Stimulated activated CD8-positive, alpha-beta memory T cell treated with anti-CD3 and anti-CD28 coated beads, Interleukin-2, amount 100 ng/mL, for 1 hour (primary cell): ENCODE measurements at places on chromosomes 6 and 20.

DNA sequence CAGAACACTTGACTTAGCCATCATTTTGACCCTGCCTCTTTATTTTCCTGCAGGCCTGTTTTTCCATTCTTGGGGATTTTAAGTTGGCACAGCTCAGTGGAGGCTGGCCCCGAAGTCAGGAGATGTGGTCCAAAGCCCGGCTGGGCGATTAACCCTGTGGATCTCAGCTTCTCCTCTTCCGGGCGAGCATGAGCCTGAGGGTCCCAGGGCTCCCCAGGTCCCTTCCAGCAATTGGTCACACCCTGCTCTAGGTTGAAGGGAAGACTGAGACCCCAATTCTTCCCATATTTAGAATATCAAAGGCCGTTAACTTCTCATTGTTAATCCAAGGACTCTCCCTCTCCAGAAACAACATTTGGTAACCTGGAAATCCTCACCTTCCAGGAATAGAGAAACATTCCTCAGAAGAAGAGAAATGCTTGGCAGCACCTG lies 2.3 kb downstream of the THBS2 start:
- DNase-seq: no peak

GRCh38 chr6:43778131-43778855 lies 8.3 kb downstream of the VEGFA start:
- no peak for DNase-seq

DNA sequence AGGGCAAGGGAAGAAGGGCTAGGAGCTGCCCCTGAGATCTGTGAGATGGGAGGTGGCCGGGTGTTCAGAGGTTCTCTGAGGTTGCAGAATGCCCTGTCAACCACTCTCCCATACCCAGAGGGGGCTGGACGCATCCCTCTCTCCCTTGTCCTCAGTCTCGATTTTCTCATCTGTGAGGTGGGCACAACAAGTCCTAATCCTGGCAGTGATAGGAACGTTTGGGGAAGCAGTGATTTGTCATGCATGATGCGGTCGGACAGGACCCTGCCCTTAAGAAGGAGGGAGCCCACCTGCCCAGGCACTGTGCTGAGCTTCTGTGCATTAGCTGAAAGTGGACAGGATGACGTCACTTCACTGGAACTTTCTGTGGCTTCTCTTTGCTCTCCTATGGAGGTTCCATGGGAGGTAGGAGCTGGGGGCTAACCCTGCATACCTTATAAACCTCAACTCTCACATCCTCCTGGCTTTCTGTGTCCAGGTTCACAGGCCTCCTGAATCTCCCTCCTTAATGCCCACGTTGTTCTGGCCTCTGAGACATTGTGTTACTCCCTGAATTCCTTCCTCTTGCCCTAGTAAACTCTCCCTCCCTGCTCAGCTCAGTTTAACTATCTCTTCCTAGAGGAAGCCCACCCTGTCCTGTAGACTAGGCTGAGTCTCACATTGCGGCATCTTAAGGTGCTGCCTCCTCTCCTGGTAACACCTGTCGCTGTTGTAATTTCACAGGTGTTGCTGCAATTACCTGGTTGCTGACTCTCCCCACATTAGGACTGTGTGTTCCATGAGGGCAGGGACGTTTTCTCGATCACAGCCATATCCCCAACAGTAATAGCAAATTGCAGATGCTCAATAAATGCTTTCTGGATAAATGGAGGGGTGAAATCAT lies 30.1 kb upstream of the CSNK2A1 start:
- DNase-seq: no peak

DNA sequence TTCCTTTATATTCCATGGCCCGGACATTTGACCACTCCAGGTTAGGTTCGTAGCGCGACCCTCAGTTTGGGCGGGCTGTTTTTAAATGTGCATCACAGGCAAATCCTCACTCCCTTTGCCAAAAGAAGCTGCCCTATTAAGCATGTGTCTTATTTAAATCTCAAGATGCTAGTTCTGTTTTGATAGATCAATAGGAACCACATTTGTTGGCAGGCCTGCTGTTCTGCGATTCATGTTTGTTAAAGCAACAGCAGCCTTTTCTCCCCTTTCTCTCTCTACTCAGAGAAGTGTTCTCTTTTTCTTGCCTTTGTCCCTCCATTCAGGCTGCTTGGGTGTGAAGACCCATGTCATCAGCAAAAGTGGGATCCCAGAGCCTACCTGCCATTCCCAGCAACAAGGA lies 212.0 kb upstream of the SSTR4 start:
- DNase-seq: no peak

DNA sequence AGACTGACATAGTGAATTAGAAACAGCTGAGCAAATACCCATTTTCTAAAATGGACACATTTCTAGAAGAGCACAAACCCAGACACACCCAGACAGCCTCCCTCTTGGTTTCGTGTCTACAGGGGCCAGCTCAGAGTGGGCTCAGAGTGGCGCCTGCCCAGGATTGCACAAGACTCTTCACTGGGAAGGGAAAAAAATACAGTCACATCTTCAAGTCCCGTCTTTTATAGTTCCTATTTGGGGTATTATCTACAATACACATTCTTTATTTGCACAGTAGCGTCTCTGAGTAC lies 246.1 kb upstream of the AFDN start:
- no peak for DNase-seq

- no peak for DNase-seq
These were observed 10.4 kb downstream of the MRPL14 start for GRCh38 chr6:44116641-44117382.

DNA sequence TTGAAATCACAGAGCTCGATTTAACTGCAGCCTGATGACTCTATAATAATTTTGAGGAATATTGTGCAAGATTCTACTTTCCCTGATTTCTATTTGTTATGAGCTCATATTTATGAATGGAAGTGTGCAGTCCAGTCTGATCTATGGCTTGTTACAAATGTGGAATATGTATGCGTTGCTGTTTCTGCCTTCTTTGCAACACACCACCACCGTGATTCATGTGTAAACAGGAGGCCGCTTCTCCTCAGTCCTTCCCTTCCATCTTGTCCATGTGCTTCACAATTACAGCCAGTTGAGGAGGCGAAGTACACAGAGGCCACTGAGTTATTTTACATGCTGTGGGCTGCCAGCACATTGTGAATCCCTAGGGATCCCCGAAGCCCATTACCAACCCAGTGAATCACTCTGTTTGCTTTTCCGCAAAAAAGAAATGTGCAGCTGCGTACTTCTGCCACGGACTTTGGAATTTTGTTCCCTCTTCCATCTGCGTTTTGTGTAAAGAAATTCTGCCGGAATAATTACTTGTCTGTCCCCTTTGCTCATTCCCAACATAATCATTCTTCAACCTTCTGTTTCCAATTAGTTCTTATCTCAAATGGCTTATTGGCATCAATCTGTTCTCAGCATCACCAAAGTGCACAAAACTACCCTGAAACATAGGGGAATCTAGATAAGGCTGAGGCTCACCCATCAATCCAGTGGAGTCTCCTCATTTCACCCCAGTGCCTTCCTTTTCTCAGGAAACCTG lies 551.6 kb upstream of the CITED2 start:
- DNase-seq: no peak

DNA sequence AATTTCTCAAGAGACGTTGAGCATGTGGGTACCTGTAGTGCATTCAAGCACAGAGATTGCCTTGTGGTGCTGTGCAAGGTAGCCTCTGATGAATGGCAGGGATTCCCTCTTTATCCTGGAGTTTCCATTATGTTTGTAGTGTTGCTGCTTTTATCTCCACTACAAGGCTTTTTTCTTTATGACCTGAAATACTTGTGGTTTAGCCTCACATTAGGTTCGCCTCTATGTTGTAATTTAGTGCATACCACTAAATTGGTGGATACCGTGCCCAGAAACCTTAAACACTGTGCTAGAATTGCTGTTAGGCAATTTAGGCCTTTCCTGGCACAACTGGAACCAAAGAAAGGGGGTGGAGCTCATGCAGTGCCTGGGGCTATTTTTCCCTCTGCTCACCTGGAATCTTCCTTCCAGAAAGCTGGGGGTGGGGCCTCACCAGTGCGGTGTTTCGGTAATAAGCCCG lies 76.8 kb downstream of the NCOA7 start:
- no peak for DNase-seq

GRCh38 chr6:31272836-31273626 lies 1.1 kb upstream of the HLA-C start:
- no peak for DNase-seq

GRCh38 chr20:48718786-48719578 lies 108.8 kb downstream of the PREX1 start:
- peak; percentile 28 for DNase-seq

DNA sequence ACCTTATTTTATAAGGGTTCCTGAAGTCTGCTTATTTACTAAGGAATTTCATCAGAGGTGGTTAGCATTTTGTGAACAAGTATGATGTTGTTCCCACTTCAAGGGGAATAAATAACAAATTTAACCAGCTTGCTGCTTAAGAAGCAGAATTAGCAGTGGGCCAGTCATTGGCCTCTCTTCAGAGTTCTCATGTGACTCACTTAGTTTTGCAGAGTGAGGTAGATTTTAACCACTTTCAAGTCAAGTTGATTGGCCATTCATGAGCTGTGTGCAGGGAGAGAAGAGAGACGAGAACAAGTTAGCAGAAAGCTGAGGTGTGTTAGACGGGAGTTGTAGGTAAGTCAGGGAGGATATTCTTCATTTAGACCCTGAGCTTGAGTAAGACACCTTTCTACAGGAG lies 18.1 kb downstream of the TOP1 start:
- DNase-seq: no peak

GRCh38 chr6:219641-220198 lies 72.6 kb upstream of the DUSP22 start:
- no peak for DNase-seq

DNA sequence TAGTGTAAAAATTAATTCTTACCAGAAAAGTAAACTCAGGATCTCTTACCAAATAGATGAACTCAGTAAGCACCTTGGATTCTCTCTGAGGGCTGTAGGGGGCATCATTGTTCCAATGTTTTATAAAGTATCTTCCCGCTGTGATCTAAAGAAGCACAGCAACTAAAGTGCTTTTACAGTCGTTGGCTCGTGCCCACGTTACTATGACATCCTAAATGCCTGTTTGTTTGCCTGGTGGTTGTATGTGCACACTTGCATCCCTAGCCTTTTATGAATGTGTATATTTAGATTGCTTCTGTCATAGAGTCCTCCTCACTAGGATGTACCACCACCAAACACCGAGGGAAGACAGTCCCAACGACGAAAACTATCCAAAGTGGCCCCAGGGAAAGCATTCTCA lies 34.5 kb downstream of the SLX4IP start:
- no peak for DNase-seq

- no peak for DNase-seq
These were observed 1339.4 kb downstream of the GRIK2 start for GRCh38 chr6:102732898-102733297.

GRCh38 chr6:80540700-80541099 lies 434.2 kb downstream of the BCKDHB start:
- no peak for DNase-seq

DNA sequence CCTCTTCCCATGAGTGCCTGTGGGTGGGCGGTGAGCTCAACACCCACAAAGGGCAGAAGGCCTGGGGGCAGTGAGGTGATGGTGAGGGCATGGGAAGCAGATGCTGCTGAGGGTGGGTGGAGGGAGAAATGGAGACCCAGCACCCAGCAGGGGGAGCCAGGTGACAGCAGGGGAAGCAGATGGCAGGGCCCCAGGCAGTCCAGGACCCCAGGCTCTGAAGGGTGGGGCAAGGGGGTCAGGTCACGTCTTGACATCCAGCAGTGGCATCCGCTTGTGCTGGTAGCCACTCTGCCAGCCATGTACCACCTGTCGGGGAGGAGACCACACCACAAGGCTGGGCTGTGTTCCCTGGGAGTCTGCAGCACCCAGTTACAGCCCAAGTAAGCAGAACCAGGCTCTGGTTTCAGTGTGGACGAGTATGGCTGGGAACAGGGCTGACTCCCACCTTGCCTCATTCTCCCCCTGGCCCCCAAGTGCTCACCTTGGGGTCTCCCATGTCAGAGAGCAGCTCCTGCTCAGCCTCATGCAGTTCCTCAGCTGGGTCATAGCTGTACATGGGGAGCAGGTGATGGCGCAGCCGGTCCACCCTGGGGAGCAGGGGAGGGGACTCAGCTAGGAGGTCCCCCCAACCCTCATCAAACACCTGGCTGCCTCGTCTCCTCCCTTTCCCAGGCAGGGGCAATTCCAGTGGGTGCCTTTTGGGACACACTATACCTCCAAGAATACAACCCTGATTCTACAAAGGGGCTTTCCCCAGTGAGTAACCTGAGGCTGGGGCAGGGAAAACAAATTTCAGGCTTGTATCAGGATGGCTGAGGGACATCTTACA lies 2.0 kb downstream of the SMIM29 start:
- no peak for DNase-seq

DNA sequence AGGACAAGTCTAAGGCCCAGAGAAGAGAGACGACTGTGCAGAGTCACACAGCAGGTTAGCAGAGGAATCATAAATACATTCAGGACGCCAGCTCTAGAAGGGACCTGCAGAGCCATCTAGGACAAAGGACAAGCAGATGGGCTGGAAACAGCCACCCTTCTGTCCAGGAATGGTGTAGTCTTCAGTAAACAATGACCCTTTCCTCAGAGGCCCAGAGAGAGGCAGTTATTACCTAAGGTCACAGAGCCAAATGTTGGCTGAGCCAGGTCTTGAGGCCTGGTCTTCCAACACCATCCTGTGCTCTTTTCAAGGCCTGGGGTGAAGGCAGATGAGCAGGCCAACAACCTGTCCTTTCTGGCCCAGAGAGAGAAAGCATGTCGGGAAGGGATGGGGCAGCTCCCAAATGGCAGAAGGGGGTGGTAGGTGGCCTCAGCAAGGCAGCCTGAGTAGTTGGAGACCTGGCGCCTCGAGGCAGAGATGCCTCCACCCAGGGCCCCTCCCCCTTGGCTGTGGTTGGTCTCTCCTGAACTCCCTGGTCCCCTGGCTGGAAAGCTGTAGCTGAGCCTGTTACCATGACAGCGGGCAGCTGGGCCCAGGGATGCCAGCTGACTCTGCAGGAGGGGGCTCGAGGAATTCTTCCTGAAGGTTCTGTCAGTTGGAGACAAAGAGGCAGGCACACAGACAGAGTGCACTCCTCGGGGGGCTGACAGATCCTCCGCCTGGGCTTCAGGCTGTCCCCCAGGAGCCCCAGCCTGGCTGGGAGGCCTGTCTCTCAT lies 24.8 kb downstream of the EPB41L1 start:
- no peak for DNase-seq

DNA sequence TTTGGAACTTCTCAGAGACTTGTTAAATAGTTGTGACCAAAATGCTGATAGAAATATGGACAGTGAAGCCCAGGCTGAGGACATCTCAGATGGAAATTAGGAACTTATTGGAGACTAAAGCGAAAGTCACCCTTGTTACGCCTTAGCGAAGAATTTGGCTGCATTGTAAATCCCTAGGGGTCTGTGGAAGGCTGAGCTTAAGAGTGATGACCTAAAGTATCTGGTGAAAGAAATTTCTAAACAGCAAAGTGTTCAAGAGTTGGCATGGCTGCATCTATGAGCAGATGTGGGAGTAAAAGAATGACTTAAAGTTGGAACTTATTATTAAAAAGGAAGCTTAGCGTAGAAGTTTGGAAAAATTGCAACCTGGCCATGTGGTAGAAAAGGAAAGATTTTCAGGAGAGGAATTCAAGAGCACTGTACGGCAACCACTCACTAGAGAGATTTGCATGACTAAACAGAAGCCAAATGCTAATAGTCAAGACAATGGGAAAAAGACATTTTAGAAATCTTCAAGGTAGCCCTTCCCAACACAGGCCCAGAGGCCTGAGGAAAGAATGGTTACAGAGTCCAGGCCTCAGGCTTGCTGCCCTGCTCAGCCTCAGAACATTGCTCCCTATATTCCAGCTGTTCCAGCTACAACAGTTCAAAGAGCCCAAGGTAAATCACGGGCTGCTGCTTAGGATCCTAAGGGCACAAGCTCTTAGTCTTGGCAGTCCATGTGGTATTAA lies 61.6 kb upstream of the TNFRSF21 start:
- DNase-seq: no peak

GRCh38 chr6:163166507-163166906 lies 248.0 kb upstream of the QKI start:
- DNase-seq: no peak
